Activated CD4-positive, CD25-positive, alpha-beta regulatory T cell (primary cell): ENCODE measurements at places on chromosomes 12 and 14.

GRCh38 chr14:37051680-37052079, 120.7 kb downstream of the SLC25A21 start:
- no peak for DNase-seq

GRCh38 chr12:19894803-19895202, 455.5 kb downstream of the AEBP2 start:
- no peak for DNase-seq

DNA sequence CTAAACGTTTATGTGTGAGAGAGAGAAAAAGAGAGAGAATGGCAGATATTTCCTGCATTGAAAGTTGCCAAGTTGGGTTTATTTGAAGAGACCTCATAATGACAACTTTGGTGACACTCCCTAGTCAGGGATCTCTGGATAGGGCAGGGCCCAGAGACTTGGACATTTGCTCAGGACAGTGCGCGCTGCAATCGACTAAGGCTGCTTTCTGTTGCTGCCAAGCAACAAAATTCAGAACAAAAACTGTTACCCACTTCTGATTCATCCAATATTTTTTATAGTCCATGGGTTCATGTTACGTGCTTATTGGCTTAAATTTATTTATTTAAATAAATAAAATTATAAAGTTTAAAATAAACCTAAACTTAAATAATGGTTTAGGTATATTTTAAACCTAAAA, 34.2 kb downstream of the PTGER2 start:
- DNase-seq = no peak

- no peak for DNase-seq
Observed at GRCh38 chr14:103003850-103004249, 53.5 kb downstream of the CDC42BPB start.

DNA sequence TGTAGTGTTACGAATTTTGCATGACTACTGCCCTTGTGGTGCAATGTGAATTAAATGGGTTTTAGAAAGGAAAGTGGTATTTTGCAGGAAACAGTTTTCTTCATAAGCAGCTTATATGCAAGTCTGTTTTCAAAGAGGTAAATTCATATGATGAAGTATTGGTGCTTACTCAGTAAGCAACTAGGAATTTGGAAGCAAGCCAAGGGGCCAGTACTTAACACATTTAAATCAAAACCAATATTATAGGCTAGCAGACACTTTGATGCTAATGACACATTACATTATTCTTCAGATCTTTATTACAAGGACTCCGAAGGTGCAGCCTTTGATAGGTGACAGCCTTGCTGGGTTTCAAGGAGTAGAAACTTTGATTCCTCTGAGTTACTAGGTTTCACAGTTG, 23.1 kb downstream of the MGAT4C start:
- no peak for DNase-seq

DNA sequence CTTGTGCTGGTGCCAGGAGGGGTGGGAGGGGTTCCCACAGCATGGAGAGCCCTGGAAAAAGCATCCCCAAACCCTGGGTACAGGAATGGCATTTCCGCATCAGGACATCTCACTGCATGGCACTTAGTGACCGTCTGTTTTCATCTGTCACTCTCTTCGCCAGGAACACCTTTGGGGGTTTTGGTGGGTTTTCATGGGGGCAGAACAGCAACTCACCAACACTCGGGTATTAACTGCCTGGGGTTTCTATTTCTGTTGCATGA, 3.5 kb downstream of the VSX2 start:
- no peak for DNase-seq

GRCh38 chr12:19988948-19989347, 379.4 kb upstream of the PDE3A start:
- DNase-seq = no peak

DNA sequence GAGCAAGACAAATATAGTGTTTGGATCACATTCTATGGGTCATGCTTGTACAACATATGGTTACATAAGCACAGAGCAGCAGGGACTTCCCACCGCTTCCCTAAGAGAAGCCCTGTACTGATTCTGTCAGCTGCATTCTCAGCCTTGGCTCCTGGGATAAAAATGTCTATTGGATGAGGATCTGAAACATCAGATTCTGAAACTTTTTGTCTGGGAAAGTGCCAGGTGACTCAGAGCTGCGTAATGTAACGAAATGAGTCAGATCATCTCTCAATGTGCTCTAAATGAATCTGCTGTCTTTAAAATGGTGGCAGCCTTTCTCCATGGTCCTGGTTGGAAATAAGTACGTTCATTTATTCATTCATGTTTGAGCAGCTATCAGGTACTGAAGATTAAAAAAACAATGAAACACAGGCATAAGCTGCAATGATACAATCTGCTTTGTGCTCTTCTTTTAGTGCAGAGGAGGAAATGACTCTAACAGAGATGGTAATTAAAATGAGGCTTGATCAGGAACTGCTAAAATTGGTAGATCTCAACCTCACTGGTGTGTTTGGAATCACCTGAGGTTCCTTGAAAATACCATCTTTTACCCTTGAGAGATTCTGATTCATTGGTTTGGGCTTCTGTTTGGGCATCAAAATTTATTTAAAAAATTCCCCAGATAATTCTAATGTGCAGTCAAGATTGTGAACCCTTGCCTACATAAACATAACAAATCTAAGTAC, 99.1 kb upstream of the NAP1L1 start:
- DNase-seq = no peak

GRCh38 chr12:42421844-42422779, 96.1 kb downstream of the PPHLN1 start:
- no peak for DNase-seq

DNA sequence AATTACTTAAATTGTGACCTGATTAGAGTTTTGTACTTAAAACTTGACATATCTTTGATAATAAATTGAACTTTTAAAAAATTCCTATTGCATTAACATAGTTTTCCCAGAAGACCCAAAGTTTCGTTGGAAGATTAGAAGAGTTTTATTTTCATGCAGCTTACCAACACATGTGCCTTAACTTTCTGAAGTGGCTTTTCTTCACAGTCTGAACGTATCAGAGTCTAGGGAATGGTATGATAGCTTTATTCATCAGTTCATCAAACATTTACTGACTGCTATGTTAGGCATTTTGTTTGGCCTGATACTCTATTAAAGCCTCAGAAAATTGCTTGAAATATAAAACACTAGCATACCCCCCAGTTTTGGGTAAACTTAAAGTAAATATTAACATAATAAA, 65.2 kb downstream of the MARK3 start:
- DNase-seq = no peak

GRCh38 chr12:93937812-93938211, 210.6 kb upstream of the PLXNC1 start:
- no peak for DNase-seq

DNA sequence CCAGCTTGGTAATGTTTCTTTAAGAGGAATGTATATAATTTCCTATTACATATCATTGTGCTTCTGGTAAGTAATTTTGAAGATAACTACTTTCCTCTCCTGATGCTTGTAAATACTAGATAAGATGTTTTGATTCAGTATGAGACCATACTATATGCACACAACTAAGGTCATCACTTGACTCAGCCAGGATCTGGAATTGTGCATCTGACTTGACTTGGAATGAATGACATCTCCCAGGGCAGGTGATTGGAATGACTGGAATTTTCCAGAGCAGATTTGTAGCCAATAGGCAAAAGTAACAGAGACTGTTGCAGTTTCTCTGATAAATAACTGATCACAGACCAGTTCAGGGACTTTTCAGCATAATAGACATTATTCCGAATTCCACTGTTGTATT, 11.1 kb downstream of the BEST3 start:
- DNase-seq = no peak

DNA sequence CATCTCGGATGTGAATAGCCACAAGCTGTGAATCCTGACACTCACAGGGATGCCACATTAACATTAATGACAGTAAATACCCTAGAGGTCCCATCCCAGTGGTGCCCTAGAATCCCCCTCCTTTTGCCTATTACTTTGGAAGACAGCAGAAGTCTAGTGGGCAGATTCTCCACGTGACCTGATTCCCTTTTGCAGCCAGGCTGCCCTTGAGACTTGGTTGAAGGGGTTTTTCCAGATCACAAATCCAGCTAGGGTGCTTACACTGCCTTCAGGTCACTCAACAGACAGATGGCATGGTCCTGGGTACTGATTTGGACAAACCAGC, 8.7 kb downstream of the HDAC7 start:
- no peak for DNase-seq

DNA sequence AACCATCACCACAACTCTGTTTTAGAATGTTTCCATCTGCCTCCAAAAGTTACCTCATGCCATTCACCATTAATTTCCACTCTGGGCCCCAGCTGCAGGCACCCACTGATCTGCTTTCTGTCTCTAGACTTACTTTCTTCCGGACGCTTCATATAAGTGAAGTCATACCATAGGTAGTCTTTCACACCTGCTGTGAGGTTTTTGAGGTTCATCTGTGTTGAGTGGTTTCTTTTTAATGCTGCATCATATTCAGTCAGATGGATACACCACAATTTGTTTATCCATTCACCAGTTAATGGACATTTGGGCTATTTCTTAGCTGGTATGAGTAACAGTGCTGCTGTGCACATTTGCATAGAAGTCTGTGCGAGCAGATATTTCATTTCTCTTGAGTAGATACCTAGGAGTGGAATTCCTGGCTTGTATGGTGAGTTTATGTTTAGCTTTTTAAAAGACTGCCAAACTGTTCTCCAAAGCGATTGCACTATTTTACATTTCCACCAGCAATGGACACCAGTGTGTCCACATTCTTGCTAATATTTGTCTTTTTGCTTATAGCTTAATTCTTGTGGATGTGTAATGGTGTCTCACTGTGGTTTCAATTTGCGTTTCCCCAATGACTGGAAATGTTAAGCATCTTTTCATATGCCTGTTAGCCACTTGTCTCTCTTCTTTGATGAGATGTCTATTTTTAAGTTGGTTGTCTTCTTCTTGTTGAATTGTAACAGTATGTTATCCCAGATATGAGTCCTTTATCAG, 48.3 kb downstream of the ZFYVE21 start:
- no peak for DNase-seq

DNA sequence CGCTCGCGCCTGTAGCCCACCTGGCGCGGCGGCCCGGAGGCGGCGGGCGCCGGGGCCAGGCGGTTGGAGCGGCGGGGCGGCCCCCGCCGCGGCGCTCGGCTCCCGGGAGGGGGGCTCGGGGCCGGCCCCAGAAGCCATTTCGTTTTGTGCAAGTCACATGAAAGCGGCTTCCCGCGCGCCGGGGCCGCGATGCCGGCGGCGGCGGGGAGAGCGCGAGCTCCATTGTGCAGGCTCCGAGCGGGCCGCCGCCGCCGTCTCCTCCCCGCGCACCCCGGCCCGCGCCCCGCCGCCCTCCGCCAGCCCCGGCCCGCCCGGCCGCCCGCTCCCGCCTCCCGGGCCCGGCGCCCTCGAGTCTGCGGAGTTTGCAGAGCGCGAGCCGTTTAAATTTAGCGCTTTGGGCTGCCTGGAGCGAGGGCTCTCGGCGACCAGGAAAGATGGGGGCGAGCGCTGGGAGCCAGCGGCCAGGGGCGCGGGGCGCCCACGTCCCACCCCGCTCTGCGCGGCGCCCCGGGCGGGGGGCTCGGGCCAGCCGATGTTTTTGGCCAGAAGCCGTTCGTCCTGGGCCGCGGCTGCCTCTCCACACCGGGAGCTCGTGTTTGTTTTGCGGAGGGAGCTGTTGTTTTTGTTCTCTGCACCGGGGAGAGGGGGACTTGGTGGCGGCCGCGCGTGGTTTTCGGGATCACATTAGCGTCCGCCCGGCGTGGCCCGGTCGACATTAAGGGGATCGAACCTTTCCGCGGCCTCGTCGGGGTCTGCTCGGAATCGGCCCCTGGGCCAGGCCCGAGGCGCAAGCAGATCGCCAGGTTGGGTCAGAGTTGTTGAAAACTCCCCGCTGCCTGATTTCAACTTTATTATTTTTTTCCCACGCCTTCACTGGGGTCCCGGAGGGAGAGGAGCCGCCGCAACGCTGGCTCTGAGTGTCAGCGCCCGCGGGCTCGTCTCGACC, 982 bp downstream of the BCL7A start:
- no peak for DNase-seq

GRCh38 chr12:78305808-78306207, 475.1 kb downstream of the NAV3 start:
- no peak for DNase-seq

DNA sequence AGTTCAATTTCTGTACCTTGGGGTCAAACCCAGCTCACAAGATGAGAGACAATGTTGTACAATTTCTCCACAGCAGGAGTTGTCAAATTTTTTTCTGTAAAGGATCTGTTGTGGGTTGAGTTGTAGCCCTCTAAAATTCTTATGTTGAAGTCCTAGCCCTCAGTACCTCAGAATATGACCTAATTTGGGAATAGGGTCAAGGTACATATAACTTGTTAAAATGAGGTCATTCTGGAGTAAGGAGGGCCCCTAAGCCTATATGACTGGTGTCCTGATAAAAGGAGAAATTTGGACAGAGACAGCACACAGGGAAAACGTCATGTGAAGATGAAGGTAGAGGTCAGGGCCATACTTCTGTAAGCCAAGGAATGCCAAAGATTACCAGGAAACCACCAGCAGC, 264.9 kb downstream of the TTC8 start:
- DNase-seq = no peak

- DNase-seq = no peak
Observed at GRCh38 chr12:86735072-86735471, 478.9 kb upstream of the MGAT4C start.
